ENCODE measurements at places on chromosomes 1 and 21.

DNA sequence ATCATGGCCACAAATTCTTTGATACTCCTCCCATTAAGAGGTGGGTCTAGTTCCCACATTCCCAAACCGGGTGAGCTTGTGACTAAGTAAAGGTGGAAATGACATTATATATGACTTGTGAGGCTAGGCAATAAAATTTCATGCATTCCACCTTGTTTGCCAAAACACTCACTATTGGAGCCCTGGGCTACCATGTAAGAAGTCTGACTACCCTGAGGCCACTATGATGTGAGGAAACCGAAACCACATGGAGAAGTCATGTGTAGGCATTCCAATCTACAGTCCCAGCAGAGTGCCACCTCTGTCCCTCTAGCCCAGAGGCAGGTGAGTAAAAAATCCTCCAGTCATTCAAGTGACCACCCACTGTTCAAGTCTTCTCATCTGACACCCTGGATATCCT, 17.9 kb upstream of the SMG7 start:
- DNase-seq: no peak

- no peak for DNase-seq
Observed at GRCh38 chr21:23684431-23684830, 1922.8 kb downstream of the MRPL39 start.

- DNase-seq: no peak
Observed at GRCh38 chr21:15928686-15929425, 199.1 kb downstream of the USP25 start.

DNA sequence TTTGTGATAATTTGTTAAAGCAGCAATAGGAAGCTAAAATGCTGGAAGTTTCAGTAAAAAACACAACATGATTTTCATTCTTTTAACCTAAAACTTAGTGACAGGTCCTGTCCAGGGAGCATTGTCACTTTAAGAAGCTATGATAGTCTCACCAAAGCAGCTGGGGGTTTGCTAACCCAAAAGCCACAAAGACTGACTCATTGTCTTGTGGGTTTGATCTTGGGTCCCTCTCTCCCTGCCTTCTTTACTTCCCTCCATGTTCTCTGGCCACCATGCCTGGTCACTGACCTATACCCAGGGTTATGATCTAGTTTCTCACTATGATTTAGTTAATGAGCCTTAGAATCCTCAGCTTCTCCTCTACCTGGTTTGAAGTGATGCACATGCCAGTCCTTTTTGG, 213.5 kb upstream of the PTGFR start:
- no peak for DNase-seq

GRCh38 chr1:244497805-244498204, 36.7 kb downstream of the CATSPERE start:
- no peak for DNase-seq

DNA sequence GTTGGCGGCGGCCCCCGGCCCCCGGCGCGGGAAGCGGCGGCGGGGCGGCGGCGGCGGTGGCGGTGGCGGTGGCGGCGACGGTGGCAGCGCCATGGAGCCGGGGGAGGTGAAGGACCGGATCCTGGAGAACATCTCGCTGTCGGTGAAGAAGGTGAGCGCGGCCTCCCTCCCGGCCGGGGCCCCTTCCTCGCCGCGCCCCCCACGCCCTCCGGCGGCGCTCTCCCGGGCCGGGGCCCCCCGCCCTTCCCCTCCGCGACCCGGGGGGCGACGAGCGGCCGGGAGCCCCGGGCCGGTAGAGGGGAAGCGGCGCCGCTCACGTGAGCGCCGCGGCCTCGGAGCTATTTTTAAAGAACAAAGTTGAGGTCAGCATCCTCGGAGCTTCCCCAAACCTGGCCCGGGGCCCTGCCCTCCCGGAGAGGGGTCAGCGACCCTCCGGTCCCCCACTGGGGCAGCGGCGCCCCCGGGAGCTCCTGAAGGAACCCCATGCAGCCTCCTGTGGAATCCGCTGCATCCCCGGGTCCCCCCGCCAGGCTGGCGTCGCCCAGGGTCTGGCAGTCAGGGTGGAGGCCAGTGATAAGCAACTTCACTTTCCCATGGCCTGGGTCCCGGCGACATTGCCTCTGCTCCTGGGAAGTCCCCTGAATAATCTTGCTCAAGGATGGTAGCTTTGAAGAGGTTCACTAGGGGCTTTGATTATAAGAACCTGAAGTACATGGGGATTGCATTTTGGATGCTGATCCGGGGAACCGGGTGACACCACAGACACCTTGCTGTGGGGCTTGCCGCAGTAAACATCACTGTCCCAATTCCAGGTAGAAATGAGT, 560 bp downstream of the PLEKHM2 start:
- no peak for DNase-seq

DNA sequence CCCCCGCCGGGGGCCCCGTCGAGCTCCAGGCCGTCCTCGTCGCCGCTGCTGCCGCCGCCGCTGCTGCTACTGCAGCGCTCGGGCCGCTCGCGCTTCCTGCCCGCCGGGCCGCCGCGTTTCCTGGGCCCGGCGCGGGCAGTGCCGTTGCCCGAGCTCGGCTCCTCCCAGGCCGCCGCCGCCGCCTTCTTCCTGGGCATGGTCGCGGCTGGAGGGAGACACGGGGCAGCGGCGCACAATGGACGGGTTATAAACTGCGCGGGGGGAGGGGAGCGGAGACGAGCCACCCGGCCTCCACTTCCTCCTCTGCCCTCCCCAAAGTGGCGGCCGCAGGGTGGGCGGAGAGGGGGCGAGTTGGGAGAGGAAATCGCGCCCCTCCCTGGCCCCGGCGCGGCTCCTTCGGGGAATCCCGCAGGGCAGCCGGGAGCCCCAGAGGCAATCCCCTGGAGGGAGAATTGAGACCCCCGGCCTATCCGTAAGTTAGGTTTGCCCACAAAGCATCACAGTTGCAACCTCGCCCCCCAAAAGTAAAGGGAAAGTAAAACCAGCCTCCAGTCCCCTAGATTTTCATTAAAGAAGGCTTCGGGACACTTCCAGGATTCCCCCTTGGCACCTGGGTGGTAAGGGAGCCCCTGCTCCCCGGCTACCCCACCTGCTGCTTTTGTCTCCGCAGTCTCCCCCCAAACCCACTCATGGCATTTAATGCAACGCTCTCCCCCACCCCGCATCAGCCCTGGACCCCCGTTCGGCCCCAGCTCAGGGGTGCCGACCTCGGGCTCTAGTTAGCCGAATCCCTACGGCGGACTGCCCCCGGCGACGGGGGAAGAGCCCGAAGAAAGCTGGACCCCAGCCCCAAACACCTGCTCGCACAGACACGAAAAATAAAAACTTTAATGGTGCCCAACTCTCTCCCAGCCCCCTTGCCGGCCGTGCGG, 893 bp downstream of the RCC2 start:
- peak; percentile 68 for DNase-seq

- DNase-seq: no peak
Observed at GRCh38 chr1:241330619-241331327, 26.2 kb downstream of the RGS7 start.

GRCh38 chr1:160534823-160535605, 12.0 kb upstream of the SLAMF6 start:
- no peak for DNase-seq

GRCh38 chr21:38165466-38166172, 91.2 kb upstream of the KCNJ15 start:
- no peak for DNase-seq

DNA sequence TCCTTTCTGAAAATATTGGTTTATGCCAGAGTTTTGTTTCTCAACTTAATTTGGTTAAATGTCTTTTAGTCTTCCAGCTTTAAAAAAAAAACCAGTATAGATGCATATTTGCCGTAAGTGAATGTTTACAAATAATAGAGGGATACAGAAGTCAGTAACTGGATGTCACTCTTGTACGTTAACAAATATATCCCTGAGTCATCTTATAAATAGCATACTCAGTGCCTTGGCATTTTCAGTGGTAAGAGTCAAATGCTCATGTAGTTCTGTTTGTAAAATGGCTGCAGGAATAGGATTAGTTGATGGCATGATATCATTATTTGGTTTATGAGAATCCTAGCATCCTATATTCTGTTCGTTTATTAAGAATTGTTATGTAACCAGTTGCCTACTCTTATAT, 55.4 kb downstream of the SPEN start:
- no peak for DNase-seq

- no peak for DNase-seq
Observed at GRCh38 chr21:33924766-33925100, 9.1 kb upstream of the ATP5PO start.

- DNase-seq: no peak
Observed at GRCh38 chr1:84327830-84328229, 26.3 kb downstream of the SAMD13 start.
